ENCODE measurements at places on chromosomes 5 and 9.

DNA sequence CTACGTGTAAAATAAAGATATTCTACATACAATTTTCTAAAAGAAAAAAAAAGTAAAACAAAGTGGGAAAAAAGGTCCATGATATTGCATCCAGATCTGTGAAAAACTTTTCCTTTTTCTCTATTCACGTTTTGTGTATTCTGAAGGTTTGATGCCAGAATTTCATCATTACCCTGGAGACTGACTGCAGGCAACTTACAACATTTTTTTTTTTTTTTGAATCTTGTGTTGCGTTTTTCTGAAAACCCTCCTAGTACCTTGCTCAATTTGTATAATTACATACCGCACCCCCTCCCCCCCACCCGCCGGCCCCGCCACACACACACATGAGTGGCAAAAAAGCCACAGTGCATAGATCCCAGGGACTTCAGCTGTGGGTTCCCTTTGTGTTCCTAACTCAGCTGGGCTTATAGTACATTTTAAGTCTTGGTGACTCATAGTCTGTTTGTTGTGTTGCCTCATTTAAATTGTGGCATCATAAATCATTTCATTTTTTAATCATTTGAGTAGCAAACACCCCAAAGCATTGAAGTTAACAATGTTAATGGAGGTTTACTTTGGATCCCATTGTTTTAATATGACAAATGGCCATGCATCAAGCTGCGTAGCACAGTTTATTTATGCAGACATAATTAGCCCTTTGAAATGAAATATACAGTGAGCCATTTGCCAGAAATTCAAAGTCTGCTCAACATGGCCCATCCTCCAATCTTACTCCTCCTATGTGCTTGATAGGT, 36.0 kb downstream of the PRDM6 start:
- no peak for DNase-seq

GRCh38 chr5:90548069-90548593, 10.5 kb upstream of the ADGRV1 start:
- no peak for DNase-seq

- no peak for DNase-seq
Observed at GRCh38 chr5:110716247-110717245, 9.9 kb downstream of the TMEM232 start.

DNA sequence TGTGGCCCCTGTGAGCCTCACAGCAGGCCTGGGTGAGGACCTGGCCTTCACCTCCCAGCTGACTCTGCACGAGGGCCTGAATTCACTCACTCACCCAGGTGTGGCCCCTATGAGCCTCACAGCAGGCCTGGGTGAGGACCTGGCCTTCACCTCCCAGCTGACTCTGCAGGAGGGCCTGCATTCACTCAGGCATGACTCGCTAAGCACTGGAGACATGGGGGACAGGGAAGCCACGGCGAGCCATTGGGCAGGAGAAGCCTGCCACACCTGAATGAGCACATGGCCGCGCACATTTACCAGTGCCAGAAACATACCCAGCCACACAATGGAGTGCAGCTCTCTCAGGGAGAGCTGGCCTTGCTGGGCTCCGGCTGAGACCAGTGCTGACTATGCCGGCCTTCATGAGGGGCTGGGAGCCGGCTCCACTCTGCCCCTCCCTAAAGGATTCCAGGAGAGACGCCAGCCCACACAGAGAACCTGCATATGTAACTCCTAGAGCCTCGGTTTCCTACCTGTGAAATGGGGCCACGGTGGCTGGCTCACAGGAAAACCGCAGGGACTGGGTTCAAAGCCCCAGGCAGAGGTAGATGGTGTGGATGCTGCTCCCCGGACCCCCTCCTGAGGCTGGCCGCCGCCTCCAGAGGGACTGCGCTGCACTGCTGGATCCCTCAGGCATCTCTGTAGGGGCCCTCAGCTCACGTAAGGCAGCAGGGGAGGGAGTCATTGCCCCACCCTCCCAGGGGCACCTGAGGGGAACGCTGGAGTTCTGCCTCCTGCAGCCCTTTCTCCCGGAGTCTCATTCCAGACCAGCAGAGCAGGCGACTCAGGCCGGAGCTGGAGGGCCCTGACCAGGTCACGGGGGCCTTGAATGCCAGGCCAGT, 7.2 kb downstream of the ADAMTS2 start:
- DNase-seq, result no peak

DNA sequence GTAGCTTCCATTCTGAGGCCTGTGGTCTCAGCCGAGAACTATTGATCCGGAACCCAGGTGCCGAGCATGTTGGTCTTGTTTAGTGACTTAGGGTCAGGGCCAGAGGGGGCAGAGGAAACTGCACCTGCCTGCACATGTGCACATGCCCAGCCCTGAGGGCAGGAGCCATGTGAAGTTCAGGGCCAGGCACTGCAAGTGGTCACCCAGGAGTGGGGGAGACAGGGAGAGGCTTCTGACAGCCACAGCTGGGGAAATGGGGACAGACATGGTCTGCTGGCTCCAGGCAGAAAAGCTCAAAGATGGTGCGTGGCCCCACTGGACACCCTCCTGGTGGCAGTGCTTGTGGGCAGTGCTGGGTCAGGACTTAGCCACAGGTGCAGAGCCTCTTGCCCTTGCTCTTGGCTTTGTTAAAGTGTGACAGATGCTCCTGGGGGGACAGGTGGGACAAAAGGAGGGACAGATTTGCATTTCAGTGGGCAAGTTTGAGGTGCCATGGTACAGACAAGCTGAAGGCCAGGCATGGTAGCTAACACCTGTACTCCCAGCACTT, 134.4 kb downstream of the CACNA1B start:
- no peak for DNase-seq

DNA sequence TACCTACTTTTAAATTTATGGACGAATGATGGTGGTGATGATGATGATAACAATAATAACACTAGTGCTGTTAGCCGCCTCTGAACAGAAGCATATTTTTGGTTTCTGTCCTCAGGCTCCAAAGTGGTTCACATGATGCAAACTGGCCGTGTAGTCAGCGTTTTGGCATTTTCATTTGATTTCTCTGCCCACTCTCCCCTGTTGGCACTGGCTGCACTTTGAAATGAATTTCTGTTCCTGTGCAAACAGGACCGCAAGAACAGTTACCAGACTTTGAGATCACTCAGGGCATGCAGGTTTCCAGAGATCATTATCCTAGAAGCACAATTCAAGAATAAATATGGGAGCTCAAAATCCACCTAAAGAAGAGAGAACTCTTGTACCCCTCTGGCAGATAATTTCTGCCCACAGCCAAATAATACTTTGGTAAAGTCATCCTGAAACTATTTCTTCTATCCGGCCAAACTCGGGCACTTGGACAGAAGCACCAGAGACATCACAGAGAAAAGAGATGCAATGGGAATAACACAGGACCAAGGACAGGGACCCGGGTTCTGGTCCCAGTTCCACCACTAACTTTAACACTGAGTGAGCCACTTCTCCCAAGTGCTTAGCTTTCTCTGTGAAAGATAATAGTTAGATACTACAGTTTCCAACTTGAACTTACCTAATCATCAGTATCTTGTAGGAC, 201.7 kb upstream of the PTGER4 start:
- no peak for DNase-seq

DNA sequence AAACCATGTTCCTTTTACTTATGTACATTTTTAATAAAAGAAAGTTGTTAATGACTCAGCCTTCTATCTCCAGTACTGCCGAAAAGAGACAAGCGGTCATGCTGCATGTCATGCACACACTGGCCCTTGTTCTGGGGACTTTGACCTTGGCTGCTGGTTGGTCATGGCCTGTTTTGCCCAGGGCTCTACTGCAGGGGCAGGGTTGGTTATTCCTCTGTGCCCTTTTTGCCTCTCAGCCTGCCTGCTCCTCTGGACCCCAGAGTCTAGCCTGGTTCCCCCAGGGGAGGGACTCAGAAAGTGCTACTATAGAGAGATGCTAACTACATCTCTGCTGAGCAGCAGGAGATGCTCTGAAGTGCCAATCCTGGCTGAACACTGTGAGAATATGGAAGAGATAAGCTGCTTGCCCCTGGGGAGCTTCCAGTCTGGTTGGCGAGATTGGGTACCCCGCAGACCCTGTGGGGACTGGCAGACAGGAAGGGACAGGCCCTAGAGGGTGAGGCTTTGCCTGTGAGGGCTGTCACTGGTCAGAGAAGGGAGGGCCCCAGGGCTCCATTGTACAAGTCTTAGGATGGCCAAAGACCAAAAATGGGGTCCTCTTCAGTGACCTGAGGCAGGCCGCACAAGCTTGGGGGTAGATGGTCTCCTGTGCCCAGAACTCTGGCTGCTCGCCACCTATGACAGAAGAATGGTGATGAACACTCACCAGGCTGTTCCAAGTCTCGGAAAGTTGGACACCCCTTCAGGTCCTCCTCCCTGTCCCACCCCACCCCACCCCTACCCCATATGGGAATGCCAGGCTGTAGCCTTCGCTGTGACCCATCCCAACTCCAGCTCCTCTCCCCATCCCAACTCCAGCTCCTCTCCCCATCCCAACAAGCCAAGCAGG, 14.3 kb downstream of the IRF1 start:
- no peak for DNase-seq

GRCh38 chr5:173891308-173892116, 3.4 kb downstream of the CPEB4 start:
- no peak for DNase-seq

DNA sequence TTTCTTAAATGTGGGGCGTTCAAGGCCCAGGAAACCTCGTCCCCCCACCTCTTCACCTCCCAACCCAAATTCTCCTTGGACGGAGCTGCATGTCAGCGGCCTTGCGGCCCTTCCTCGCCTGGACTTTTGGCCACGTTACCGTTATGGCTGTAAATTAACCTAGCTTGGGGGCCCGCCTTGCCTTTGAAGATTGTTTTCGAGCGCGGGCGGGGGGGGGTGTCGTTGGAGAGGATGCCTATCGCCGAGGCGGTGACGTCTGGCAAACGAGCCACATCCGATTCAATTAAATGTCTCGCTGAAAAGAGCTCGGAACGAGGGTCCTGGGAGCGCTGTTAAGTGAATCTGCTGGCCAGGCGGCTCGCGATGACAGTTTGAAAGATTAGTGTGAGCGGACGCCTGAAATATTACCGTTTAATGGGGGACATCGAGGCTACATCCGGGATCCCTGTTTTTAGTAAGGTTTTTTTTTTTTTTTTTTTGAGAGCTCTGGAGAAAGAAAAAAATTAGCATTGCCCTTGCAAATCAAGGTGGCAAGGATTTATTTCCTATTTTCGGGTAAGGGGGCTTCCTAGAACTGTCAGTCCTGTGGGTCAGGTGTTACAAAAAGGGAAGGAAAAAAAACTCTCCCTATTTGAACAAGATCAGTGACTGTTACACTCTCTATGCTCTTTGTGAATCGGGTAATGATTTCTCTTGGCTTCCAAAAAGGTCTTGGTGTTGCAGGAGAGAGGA, 2.3 kb upstream of the NKX2-5 start:
- DNase-seq, result no peak

GRCh38 chr5:126939887-126940286, 90.5 kb downstream of the MARCHF3 start:
- DNase-seq, result no peak

DNA sequence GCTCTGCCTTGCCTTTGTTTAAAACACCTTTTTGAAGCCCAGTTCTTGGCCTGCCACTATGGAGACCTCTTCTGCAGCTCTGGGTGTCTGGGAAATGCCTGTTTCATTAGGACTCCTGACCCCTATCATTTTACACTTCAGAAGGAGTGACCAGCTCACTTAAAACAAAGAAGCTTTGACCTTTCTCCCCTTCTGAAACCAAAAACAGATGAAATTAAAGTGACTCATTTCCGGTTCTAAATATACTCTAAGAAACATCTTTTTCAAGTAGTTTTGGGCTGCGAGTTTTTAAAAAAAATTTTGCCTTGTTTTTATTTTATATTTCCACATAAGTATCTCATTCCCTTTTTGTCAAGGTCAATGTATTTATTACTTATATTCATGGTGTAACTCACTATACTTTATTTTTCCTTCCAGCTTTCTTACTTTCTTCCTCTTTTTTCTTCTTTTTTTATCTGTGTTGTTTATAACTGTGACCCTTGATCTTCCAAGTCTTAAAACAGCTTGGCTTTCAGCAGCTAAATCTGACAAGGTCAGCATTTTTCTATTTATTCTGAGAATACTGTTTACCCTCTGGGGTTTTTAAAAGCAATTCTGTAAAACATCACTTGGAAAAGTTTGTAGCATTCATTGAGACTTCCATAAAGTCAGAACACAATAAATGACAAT, 672.9 kb downstream of the NR2F1-AS1 start:
- DNase-seq, result no peak

- no peak for DNase-seq
Observed at GRCh38 chr5:95235439-95235982, 49.4 kb downstream of the MCTP1 start.

DNA sequence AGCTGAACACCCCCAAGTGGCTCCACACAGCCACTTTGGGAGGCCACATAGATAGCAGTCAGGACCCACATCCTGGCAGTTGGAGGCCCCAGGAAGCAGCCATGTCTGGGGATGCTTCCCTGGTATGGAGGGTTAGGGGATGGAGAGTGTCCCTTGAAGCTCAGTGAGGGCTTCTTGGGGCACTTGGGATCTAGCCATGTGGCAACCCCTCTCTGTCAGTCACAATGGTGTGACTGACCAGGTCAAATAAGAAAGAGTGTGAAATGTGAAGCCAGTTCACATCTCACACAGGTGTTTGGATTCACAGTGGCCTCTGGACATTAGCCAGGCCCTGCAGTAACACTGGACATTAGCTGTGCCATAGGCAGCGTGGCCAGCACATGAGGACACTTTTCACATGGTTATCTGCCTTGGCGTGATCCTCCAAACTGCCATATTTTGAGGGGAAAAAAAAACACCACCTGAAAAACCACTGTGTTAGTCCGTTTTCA, 53.9 kb upstream of the IL17B start:
- no peak for DNase-seq

DNA sequence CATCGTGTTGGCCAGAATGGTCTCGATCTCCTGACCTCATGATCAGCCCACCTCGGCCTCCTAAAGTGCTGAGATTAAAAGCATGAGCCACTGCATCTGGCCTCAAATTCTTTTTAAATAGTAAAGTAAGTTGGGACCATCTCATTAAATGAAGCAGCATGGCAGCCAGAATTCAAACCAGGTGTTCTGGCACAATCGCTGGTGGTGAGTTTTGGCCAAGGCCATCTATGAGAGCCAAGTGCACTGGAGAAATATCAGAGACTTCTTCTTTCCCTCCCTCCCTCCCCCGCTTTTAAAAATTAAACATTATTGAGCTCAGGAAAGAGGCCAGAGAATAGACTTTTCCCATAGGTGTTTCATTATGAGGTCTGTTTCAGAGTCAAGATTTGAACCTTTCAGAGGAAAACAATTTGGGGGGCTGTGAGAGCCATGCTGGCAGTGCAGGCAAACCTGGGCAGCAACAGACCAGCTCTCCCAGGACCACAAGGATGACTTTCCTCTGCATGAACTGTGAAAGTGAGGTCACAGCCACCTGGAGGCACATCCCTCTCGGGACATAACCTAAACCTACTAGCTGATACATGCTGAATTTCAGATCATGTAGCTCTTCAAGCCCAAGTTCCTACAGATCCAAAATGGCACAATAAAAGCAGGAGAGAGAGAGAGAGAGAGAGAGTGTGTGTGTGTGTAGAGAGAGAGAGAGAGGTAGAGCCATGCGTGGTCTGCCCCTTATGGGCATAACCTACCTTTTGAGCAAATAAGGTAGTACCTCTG, 94.6 kb upstream of the DMRT1 start:
- DNase-seq, result no peak

DNA sequence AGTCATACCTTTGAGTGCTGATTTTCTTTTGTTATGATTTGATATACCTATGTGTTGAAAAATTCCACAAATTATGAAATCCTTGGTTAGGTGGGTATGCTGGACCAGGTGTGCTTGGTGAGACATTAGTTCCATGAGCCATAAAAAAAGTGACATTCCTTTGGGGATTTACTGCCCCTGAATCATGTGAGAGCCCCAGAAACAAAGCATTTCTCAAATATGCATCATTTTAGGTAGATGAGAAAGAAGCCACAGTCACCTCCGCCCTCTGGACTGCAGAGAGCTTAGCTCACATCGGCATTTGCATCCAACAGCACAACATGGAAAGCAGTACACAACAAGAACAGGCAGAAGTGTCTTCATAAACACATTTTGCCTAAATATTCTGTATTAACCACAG, 55.3 kb downstream of the DAP start:
- DNase-seq, result no peak

Data from activated naive CD4-positive, alpha-beta T cell treated with Interleukin-2 at 50 U/mL for 16 hours (primary cell).